ENCODE measurements at places on chromosomes 1 and 21. TPM values are rescaled to one million over a fixed set of nuclear protein-coding genes. Genes with fewer than 3 reads are reported as not detected.

- no peaks in the 10 kb centered on the region for H3K27me3 ChIP-seq
- no peak overlapping the region for H3K4me3 ChIP-seq
- DNase-seq, result no peak
- H3K36me3 ChIP-seq, result peaks cover under 1% of the 10 kb centered on the region
- peaks cover 28% of the 10 kb centered on the region for H3K4me1 ChIP-seq
Observed at GRCh38 chr1:42272920-42273319, 62.1 kb downstream of the FOXJ3 start.

GRCh38 chr21:28885853-28886177 lies 106.9 kb downstream of the LTN1 start:
- H3K4me1 ChIP-seq, result peaks cover 23% of the 10 kb centered on the region
- no peak for DNase-seq
- H3K4me3 ChIP-seq, result peak overlapping the region; percentile 85
- peak overlapping the region; percentile 99 for H3K27ac ChIP-seq

DNA sequence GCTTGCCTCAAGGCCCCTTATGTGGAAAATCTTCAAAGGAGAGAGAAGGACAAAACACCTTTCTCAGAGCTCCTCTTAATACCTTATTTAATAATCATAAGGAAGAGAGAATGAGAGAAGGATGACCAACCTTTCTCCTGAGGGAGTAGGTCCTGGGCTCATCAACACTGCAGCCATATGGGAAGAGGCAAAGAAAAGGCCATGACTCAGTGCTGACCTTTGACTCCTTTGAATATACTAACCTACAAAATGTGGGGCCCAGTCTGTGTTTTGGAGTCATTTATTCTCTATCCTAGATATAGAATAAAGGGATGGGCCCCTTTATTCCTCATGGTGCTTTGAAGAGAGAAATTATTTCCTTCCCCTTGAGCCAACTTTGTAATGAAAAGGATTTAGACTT lies 38.3 kb downstream of the CAMSAP2 start:
- no peaks in the 10 kb centered on the region for H3K27me3 ChIP-seq
- no peak overlapping the region for H3K4me3 ChIP-seq
- no peaks in the 10 kb centered on the region for H3K4me1 ChIP-seq
- no peak for DNase-seq
- H3K27ac ChIP-seq, result no peak overlapping the region
- no peaks in the 10 kb centered on the region for H3K36me3 ChIP-seq

DNA sequence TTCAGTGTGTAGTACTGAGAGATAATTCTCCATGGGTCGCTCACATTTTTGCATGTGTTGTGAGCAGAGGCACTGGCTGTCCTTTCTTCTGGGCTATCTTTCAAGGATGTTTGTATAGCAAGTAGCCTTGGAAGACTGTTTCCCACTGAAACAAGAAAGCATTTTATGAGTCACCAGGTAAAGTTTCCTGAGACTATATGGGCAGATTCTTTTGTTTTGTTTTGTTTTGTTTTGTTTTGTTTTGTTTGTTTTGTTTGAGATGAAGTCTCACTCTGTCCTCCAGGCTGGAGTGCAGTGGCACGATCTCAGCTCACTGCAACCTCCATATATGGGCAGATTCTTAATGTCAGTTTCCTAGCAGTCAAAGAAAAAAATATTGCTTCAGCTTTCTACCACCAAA lies 912.6 kb downstream of the TTLL7 start:
- no peaks in the 10 kb centered on the region for H3K4me1 ChIP-seq
- no peaks in the 10 kb centered on the region for H3K27me3 ChIP-seq
- DNase-seq, result no peak
- H3K4me3 ChIP-seq, result no peak overlapping the region

DNA sequence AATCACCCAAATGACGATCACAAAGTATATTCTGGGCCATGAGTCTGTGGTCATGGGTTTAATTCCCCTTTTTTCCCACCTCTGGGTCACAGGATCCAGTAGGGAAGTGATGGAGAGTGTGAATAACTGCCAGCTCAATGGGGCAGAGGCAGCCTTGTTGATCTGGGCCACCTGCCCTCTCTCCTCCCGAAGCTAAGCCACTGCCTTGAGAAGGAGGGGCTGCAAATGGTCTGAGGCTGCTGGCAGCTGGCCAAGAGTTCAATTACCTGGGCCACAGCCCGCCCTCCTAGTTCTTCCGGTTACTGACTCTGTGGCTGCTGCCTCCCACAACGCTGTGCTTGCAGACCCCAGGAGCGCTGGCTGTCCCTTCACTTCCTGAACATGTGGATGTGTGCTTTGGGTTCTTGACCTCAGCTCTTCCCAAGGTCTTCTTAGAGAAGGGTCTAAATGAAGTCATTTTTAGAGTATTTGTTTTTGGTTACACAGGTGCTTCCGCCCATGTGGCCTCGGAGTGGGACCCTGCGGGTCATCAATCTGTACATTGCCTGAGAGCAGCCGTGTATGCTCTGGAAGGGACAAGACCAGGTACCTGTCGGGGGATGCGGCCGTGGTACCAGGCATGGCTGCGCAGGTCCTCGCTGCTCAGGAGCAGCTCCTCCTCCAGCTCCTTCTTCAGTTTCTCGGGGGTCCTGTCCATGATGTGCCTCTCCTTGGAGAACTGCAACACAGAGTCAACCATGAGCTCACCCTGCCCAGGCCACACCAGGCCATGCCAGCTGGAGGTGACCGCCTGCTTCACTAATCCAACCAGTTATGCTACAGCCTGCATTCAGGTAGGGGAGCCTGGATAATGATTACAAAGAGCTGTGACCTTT lies 89.7 kb downstream of the BCAR3 start:
- no peak for DNase-seq
- H3K36me3 ChIP-seq, result peaks cover 10% of the 10 kb centered on the region
- H3K27me3 ChIP-seq, result peaks cover 7% of the 10 kb centered on the region

- H3K27me3 ChIP-seq, result peaks cover 13% of the 10 kb centered on the region
- H3K4me3 ChIP-seq, result no peak overlapping the region
- no peaks in the 10 kb centered on the region for H3K4me1 ChIP-seq
Observed at GRCh38 chr1:181674617-181675016, 191.3 kb downstream of the CACNA1E start.

GRCh38 chr1:238488401-238488800 lies 597.7 kb upstream of the ZP4 start:
- no peaks in the 10 kb centered on the region for H3K4me1 ChIP-seq
- H3K4me3 ChIP-seq, result no peak overlapping the region
- H3K27me3 ChIP-seq, result no peaks in the 10 kb centered on the region
- no peak overlapping the region for H3K27ac ChIP-seq

NPHS2 gene
- total RNA-seq, result not detected

DNA sequence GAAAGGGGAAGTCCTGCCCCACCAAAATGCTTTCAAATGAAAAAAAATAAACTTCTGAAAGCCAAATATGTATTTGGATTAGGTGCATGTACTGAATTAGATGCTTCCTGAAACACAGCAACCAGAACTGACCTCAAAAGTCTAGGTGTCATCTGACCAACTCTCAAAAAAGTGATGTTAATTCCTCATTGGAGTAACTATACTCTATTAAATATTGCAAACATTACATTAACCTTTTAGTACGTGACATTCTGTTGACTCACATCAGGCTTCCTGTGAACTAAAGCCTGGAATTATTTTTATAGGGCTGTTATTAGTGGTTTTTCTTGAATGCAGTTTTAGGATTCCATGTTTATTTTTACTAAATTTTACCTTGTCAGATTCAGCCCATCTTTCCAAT lies 73.5 kb downstream of the ASTN1 start:
- no peak for DNase-seq
- no peaks in the 10 kb centered on the region for H3K27me3 ChIP-seq
- H3K36me3 ChIP-seq, result no peaks in the 10 kb centered on the region
- H3K4me1 ChIP-seq, result no peaks in the 10 kb centered on the region
- no peak overlapping the region for H3K4me3 ChIP-seq
- H3K27ac ChIP-seq, result no peak overlapping the region

GRCh38 chr21:15065392-15066122 lies 757 bp upstream of the NRIP1 start:
- peak overlapping the region; percentile 95 for H3K4me3 ChIP-seq
- H3K4me1 ChIP-seq, result peaks cover 39% of the 10 kb centered on the region
- peak overlapping the region; percentile 96 for H3K27ac ChIP-seq
- peak; percentile 79 for DNase-seq

- no peak overlapping the region for H3K27ac ChIP-seq
- DNase-seq, result no peak
- no peak overlapping the region for H3K4me3 ChIP-seq
- H3K36me3 ChIP-seq, result no peaks in the 10 kb centered on the region
Observed at GRCh38 chr1:225888289-225888897, 553 bp downstream of the LEFTY1 start.

KRTAP11-1 gene
- not detected for total RNA-seq

- no peaks in the 10 kb centered on the region for H3K27me3 ChIP-seq
- H3K36me3 ChIP-seq, result no peaks in the 10 kb centered on the region
- no peak overlapping the region for H3K4me3 ChIP-seq
Observed at GRCh38 chr1:113681596-113682337, 77.5 kb downstream of the PHTF1 start.

FCRL1 gene
- total RNA-seq, result not detected

HSPA6 gene
- 5.9 TPM for total RNA-seq

ADAMTS5 gene
- total RNA-seq, result not detected

Data from natural killer cell treated with Interleukin-12 subunit alpha and Interleukin-12 subunit beta and Interleukin-15 and Interleukin-18, amount 100 ng/mL, for 72 hours (primary cell).